PC-9 (cell line): ENCODE measurements at places on chromosomes 12 and 14. TPM values are rescaled to one million over a fixed set of nuclear protein-coding genes. Genes with fewer than 3 reads are reported as not detected.

PLEKHH1 gene
- total RNA-seq, result 13.6 and 18.5 TPM in 2 replicates

PIK3C2G gene
- total RNA-seq, result 0.30 and 1.4 TPM in 2 replicates

KRT85 gene
- total RNA-seq, result not detected in 2 replicates

IAPP gene
- total RNA-seq, result not detected in 2 replicates

SLC6A13 gene
- not detected in 2 replicates for total RNA-seq

SLC25A47 gene
- total RNA-seq, result not detected in 2 replicates

SYCP3 gene
- 0.09 TPM in 1 of 2 replicates, not detected in the other for total RNA-seq

BEGAIN gene
- not detected in 2 replicates for total RNA-seq

C1R gene
- 20.5 and 24.0 TPM in 2 replicates for total RNA-seq

SDSL gene
- total RNA-seq, result 14.2 and 26.6 TPM in 2 replicates
